ENCODE measurements at places on chromosomes 1 and 21. TPM values are rescaled to one million over a fixed set of nuclear protein-coding genes. Genes with fewer than 3 reads are reported as not detected.

The TPTE gene
- total RNA-seq = not detected

The LINGO4 gene
- not detected for total RNA-seq

The BLACAT1 gene
- total RNA-seq = not detected

The SAMD11 gene
- total RNA-seq = 2.5 TPM

The ANGPTL3 gene
- not detected for total RNA-seq

The IL19 gene
- not detected for total RNA-seq

The SPRR4 gene
- not detected for total RNA-seq

The SPATA46 gene
- total RNA-seq = not detected

The PADI4 gene
- not detected for total RNA-seq

The PBXIP1 gene
- total RNA-seq = 42.1 TPM

The SPATA1 gene
- not detected for total RNA-seq

The LCE6A gene
- not detected for total RNA-seq

The TMIGD3 gene
- 0.34 TPM for total RNA-seq

The RGS16 gene
- not detected for total RNA-seq

The CELF3 gene
- not detected for total RNA-seq

The RHD gene
- total RNA-seq = not detected

The TTLL7 gene
- 5.8 TPM for total RNA-seq

The ATP6V1G3 gene
- not detected for total RNA-seq

The FMOD gene
- 2.2 TPM for total RNA-seq

The HORMAD1 gene
- total RNA-seq = not detected

The PTPRC gene
- total RNA-seq = not detected

The CYP4Z1 gene
- not detected for total RNA-seq

The NOS1AP gene
- 0.30 TPM for total RNA-seq

The CCDC28B gene
- total RNA-seq = 16.0 TPM

The TRAPPC10 gene
- 9.4 TPM for total RNA-seq

The LRRC41 gene
- 108 TPM for total RNA-seq

The TMPRSS15 gene
- total RNA-seq = not detected

The SYCP1 gene
- total RNA-seq = not detected

The SYTL1 gene
- 0.89 TPM for total RNA-seq
